GM20000 (cell line): ENCODE measurements at places on chromosomes 2 and 18.

- peak; percentile 41 for DNase-seq
Observed at GRCh38 chr2:170324640-170325046, 146.7 kb downstream of the MYO3B start.

DNA sequence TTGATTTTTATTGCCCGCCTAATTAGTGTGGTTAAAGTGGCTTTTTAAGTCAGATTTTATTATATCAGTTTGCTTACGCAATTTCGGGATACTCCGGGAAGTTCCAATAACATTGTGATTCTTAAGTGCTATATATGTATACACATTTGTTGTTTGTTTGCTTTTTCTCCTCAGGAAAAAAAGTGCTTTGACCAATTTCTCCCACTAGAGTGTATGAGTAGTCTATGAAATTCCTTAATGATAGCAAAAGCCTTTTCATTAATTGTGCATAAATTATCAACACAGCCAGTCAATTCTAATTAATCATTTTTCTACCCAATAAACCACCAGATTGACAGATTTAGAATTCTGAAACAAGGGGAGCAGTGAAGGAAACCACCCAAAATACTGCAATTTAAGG lies 172.2 kb downstream of the DPP10 start:
- no peak for DNase-seq

DNA sequence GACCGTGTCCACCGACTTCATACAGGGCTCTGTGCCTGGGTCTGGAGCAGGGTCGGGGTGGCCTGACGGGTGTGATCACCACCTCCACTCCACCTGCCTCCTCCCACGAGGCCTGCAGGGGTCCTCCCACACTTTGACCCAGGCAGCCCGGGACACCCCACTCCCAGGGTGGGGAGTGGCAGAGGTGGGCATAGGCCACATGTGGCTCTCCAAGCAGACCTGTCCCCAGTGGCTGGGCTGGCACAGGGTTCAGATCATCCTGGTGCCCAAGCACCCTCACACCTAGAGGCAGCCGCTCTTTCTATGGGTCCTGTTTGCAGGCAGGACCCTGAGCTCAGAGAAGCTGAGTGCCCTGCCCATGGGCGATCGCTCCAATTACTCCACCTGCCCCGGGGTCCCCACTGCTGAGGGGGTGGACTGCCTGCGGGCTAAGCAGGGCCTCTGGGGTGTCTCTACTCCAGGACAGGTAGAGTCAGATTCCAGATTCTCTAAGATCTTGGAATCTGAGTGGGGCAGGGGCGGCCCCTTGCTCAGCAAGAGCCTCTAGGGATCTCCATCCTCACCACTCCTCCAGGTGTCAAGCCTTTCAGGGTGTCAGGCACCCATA lies 1.4 kb downstream of the NEURL3 start:
- no peak for DNase-seq

GRCh38 chr2:49123600-49123999 lies 30.7 kb downstream of the FSHR start:
- no peak for DNase-seq

DNA sequence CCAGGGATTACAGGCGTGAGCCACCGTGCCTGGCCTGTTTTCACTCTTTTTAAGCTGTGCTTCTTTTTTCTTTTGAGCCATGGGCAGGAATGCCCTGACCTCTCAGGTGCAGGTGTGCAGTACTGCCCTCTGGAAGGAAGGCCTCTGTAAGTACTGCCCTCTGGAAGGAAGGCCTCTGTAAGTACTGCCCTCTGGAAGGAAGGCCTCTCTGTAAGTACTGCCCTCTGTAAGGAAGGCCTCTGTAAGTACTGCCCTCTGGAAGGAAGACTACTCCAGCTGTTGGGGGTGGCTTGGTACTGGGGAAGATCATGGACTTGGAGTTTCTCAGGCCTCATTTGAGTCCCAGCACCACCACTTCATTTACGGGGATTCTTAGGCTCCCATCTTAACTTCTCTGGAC lies 248.5 kb upstream of the ID2 start:
- DNase-seq = no peak
